COLO829 (cell line): ENCODE measurements at places on chromosomes 13 and 19.

- no peak for DNase-seq
These were observed 311.4 kb upstream of the MAB21L1 start for GRCh38 chr13:35787937-35788336.

- DNase-seq, result no peak
These were observed 639 bp downstream of the LENG1 start for GRCh38 chr19:54158812-54159351.

- peak; percentile 28 for DNase-seq
These were observed 250.3 kb upstream of the ATXN8OS start for GRCh38 chr13:69857183-69857821.

- no peak for DNase-seq
These were observed 159.0 kb downstream of the PCCA start for GRCh38 chr13:100247937-100248336.

DNA sequence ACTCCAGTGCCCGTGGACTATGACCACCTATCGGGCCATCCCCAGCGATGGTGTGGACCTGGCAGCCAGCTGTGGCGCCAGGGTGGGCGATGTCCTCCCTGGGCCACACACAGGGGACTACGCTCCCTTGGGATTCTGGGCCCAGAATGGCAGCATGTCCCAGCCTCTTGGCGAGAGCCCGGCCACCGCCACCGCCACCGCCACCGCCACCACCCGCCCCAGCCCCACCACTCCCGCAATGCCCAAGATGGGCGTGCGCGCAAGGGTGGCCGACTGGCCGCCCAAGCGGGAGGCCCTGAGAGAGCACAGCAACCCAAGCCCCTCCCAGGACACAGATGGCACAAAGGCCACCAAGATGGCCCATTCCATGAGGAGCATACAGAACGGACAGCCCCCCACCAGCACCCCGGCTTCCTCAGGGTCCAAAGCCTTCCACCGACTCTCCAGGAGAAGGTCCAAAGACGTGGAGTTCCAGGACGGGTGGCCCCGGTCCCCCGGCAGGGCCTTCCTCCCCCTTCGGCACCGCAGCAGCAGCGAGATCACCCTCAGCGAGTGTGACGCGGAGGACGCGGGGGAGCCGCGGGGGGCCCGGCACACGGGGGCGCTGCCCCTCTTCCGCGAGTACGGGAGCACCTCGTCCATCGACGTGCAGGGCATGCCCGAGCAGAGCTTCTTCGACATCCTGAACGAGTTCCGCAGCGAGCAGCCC lies 142.3 kb downstream of the DPF1 start:
- no peak for DNase-seq

- DNase-seq, result peak; percentile 12
These were observed 2.7 kb downstream of the B3GNT3 start for GRCh38 chr19:17797424-17798201.

- DNase-seq, result no peak
These were observed 1637.4 kb downstream of the PCDH9 start for GRCh38 chr13:65592731-65593130.

DNA sequence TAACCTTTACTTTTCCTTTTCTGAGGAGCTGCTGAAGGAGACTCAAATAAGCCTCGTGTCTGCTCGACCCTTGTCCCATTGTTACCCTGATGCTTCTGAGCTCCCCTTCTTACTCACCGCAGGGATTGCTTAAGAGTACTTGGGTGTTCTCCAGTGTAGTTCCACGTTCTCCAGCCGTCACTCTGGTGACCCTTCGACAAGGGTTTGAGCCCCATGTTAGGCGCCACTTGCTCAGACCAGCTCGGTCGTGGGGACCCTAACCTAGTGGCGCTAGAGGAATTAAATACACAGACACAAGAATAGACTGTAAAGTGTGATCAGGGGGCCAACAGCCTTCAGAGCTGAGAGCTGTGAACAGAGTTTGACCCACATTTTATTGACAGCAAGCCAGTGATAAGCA lies 10.3 kb downstream of the ZNF480 start:
- no peak for DNase-seq

DNA sequence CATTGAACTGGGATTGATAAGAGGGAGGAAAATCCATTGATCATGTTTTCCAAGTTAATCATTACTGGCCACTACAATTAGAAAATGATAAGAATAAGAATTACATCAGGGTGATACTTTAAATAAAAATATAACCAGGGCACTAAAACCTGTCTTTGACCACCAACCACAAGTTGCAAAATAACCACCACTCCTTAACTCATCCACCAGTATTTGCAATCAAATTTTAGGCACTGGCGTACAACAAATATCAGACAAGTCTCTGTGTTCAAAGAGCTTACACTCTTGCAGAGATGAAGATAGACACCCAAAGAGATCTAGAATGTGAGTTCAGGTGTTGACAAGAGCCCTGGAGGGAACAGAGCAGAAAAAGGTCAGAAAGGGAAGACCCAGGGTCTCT lies 514 bp downstream of the CEACAM3 start:
- no peak for DNase-seq

DNA sequence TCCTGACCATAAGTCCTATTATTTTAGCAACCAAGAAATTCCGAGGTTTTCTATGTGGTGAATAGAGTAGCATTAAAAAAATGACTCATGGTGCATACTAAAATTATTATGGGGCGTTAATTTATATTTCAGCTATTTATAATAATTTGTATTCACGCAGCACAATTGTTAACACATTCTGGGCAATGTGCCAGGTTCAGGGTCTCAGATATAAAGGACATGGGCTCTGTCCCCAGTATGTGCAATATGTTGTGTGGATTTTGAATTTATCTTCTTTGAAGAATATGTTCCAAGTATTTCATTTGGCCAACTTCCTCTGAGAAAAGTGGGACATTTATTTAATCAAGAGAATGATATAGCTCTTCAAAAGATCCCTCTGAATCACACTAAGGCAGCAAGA lies 1434.7 kb upstream of the PRR20A start:
- no peak for DNase-seq

DNA sequence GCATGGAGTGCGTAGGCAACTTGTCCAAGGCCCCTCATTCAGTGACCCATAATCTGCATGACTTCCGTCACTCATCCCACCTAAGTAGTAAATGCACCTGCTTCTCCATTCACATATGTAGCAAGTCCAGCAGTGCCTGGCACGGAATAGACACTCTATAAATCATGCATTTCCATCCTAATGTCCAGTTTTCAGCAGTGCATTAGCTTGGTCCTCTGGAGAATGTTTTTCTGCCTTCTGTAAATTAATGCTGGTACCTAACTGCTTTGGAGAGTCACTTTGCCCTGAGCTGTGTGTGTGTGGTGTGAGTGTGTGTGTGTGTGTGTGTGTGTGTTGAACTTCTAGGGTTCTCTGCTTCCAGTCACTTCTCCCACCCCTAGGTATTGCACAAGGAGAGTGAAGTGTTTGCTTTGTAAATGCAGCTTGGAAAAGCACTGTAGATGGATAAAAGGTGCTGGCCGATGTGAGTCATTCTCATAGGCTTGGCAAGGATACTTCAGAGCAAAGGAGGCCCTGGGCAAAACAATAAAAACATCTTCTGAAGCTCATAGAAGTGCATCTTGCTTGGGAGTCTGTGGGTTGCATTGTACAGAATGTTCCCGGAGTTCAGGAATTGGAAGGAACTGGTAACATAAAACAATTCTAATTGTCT lies 181.8 kb downstream of the KATNAL1 start:
- DNase-seq, result no peak

DNA sequence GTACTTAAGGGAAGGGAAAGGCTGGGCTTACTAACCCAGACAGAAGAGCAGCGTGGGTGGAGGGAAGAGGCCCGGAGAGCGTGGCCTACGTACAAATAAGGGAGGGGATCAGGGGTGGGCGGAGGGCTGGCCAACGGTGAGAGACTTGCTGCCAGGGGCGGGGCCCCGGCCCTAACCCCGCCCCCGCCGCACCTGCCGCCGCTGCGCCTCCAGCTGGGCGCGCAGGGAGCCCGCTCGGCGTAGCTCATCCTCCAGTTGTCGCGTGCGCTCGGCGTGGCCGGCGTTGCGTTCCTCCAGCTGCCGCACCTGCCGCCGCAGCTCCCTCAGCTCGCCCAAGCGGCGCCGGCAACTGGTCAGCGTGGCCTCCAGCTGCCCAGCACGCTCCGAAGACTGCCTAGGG lies 5.7 kb downstream of the HOOK2 start:
- DNase-seq, result no peak

GRCh38 chr13:93290503-93290902 lies 63.9 kb downstream of the GPC6 start:
- DNase-seq, result no peak

DNA sequence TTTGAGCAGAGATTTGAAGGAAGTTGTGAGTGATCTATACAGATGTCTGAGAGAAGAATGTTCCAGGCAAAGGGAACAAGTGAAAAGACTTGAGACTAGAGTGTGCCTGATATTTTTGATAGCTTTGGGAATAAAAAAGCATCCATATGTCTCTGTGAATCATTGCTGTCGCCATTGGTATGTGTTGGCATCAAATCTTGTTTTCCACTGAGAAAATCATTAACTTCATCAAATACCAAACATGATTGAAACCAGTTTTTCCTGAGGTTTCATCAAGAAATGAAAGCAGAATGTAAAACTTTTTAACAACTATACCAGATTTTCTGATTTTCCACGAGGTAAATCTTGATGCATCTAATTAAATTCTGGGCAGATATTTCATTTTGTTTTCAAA lies 862.6 kb downstream of the DIAPH3 start:
- DNase-seq, result no peak

- peak; percentile 74 for DNase-seq
These were observed 7.9 kb downstream of the SPATA13 start for GRCh38 chr13:24168392-24168750.

DNA sequence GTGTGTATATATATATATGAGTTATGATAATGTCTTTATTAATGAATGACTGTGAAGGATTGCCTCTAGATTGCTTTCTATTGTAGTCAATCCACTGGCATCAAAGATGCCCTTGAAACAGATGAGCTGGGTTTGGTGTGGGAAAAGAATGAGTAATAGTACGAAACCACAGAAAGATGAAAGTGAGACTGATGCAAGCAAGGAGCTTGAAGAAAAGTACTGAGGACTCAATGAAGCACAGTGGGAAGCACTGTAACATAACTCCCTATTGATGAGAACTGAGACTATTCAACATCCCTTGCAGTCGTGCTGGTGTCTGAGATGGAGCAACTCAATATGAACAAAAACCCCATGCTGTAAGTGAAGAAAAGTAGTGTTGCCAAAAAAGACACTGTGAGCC lies 1794.2 kb downstream of the SLITRK5 start:
- no peak for DNase-seq

GRCh38 chr13:89550938-89551337 lies 1796.5 kb upstream of the MIR17HG start:
- DNase-seq, result no peak

- no peak for DNase-seq
These were observed 792.4 kb upstream of the SLITRK5 start for GRCh38 chr13:86878781-86879180.

GRCh38 chr19:18329035-18329376 lies 6.1 kb upstream of the LSM4 start:
- no peak for DNase-seq

- no peak for DNase-seq
These were observed 5.9 kb downstream of the MED16 start for GRCh38 chr19:887072-887471.

- DNase-seq, result peak; percentile 81
These were observed 14.6 kb downstream of the RAB20 start for GRCh38 chr13:110546926-110547325.

- no peak for DNase-seq
These were observed 81.2 kb downstream of the STARD13 start for GRCh38 chr13:33204130-33204927.

DNA sequence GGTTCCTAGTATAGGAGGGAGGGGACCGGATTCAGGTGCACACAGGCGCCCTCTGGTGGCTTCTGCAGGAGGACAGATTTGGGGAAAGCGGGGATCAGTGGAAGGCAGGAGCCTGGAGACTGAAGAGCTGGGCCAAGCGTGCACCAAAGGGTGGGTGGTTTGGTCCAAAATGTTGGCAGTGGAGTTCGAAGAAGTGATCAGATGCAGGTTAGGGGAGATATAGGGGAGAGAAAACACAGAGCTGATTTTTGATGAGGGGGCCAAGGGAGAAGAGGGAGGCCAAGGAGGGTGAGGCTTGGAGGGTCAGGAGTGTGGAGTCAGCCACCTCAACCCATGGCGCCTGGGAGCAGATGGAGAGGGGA lies 6.8 kb upstream of the CARM1 start:
- peak; percentile 83 for DNase-seq

DNA sequence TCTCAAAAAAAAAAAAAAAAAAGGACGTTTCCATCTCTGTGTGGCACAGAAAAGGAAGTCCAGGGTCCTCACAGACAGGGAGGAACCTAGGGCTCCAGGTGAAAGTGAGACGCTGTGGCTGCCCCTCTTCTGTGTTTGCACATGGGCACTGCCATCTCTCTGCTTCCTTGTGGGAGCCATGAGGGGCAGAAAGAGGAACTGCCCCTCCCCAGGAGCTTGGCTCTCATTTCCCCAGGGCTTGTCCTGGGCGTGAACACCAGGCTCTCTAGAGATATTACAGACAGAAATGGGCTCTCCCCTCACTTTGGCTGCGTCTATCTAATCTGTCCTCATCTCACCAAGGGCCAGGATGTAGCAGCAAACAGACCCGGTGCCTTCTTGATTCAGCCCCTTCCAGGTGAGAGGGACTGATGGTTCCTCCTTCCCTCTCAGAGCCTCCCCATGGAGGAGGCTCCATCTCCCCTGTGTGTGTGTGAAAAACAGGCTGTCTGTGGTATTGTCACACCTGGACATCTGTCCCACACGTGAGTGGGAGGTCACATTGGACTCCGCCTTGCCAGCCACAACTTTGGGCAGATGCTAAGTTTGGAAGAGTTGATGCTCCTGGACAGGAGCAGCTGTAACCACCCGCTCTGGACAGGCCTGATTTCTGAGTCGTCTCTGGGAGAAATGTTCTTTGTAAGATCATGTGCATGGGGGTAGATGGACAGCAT lies 840 bp upstream of the LILRA4 start:
- no peak for DNase-seq

GRCh38 chr19:21221693-21222092 lies 79.9 kb downstream of the ZNF431 start:
- DNase-seq, result no peak

DNA sequence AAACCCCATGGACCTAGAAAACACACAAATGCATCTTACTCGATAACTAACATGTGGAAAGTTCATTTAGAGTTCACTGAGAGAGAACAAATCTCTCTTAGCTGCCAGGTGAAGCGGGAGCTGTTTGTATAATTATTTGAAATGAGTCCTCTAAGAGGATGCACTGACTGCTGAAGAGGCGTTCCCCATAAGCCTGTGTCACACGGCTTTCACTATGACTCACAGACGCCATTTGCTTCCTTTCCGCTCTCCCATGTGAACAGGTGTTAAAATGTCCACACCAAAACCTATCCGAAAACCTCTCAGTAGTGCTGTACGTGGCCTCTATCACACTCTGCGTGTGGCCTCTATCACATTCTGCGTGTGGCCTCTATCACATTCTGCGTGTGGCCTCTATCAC lies 101.8 kb downstream of the SOX1 start:
- no peak for DNase-seq

- DNase-seq, result no peak
These were observed 46.4 kb upstream of the STARD13 start for GRCh38 chr13:33331962-33332361.
